Cortex of kidney (tissue), 1 donor: ENCODE measurements at places on chromosomes 4 and X.

DNA sequence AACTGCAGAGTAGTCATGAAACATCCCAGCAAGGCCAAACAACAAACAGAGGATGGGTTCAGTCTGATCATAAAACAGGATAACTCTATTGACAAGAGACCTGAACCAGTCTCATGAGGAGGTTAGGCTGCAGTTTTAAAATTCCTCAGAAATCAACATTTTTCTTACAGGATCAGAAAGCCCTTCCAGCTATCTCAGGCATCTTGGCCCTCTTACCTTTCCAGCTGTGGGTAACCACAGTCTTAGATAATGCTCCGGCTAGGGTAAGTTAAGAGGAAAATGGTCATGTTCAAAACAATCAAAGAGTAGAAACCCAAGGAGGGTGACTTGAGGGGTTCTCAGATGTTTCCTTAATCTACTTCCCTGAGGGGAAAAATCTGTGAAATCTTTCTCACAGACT lies 5.1 kb downstream of the CTSO start:
- no peak for DNase-seq

GRCh38 chrX:119999087-119999634 lies 55.6 kb upstream of the NKAP start:
- no peak for DNase-seq

- DNase-seq: no peak
Measured at GRCh38 chr4:52687696-52688095, 28.6 kb upstream of the USP46 start.

DNA sequence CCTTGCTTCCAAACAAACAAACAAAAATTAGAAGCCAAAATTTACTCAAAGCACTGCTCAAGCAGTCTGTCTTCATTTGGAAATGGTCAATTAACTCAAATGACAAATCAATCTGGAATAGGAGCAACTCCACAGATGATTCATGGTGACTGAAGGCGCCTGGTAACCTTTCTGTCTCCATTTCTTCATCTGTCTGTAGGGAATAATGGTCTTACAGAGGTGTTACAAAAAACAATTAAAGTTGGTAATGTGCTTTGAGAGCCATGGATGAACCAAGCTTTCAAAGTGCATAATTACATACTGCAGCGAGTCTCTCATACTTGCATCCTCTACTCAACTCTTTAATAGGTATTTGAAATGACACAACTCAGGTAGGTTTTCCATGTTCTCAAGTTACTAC lies 38.3 kb upstream of the STAG2 start:
- no peak for DNase-seq

DNA sequence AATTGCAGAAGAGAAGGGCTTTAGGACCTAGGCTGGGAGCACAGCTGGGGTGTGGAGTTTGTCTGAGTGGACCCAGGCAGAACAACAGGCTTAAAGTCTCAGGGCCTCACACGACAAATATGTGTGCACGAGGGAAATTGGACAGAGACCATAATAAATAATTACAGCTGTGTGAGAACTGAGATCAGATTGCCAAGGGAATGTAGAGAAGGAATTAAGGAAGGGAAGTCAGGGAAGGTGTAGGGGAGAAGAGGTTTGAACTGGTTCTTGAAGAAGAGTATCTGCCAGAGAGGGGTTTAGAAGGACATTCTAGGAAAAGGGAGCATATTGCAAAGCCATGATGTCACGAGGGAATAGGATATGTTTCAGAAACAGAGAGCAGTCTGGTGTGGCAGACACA lies 120.7 kb upstream of the TSPAN5 start:
- no peak for DNase-seq

DNA sequence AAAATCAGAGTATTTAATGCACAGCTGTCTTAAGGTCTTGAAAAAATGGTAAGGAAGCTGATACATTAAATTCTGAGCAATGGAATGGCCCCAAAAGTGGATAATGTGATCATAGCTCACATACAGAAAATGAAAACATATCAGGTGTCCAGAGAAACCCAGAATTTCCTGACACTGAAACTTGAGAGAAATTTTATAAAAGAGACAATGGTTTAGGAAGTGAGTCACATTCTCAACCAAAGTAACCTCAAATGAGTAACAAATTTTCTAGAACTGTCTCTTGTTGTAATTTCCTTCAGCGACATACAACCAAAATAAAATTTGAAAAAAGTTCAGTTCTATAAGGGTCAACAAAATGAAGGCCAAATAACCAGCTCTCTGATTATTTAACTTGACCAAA lies 37.4 kb upstream of the PACRGL start:
- no peak for DNase-seq

DNA sequence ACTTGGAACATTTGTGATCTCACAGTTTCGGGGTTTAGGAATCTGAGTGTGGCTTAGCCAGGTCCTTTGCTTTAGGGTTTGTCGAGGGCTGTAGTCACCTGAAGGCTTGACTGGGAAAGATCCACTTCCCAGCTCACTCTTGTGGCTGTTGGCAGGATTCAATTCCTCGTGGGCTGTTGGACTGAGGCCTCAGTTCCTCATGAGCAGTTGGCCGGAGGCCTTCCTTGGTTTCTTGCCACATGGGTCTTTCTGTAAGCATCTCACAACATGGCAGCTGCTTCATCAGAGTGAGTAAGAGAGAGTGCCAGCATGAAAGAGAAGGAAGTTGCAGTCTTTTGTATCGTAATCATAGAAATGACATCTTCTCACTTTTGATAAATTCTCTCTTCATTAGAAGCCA lies 11.1 kb downstream of the TXLNG start:
- DNase-seq: no peak

- DNase-seq: no peak
Measured at GRCh38 chr4:41802590-41802989, 54.1 kb upstream of the PHOX2B start.

- DNase-seq: no peak
Measured at GRCh38 chr4:73901031-73901430, 31.8 kb downstream of the CXCL1 start.

GRCh38 chrX:70231666-70232065 lies 2.8 kb upstream of the AWAT1 start:
- DNase-seq: no peak

- no peak for DNase-seq
Measured at GRCh38 chr4:138185859-138186645, 56.1 kb downstream of the SLC7A11 start.

GRCh38 chrX:111650845-111651244 lies 30.1 kb upstream of the ALG13 start:
- no peak for DNase-seq

DNA sequence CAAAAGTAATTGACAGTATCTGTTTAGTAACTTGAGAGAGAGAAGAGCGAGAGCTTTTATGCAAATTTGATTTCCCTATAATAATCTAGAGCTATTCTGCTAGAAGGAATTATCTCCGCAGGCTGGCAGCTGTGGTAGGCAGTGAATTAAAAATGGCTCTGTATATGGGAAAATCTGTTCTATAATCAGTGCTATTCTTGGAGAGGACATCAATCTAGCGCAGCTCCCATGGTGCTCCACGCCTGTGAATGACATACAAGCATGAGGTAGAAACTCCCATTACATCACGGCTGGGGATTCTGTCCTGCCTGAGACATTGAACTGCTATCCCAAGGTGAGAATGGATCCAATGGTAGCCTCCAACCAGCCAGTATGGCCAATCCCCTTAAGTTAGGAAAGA lies 179.0 kb downstream of the DHX15 start:
- DNase-seq: no peak

GRCh38 chr4:183842129-183842528 lies 63.0 kb upstream of the STOX2 start:
- no peak for DNase-seq

- no peak for DNase-seq
Measured at GRCh38 chrX:110132450-110133114, 129.7 kb downstream of the TMEM164 start.

DNA sequence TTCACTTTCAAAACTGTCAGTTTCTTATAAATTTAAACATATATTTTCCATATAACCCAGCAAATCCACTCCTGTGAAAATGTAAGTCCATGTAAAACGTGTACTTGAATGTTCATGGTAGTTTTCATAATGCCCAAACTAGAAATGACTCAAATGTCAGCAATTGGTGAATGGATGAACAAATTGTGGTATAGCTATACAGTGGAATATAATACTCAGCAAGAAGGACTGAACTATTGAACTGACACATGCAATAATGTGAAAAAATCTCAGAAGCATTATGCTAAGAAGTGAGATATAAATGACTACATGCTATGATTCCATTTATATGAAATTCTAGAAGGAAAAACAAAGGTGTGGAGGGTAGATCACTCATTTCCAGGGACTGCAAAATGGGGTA lies 52.2 kb downstream of the USP53 start:
- DNase-seq: no peak

DNA sequence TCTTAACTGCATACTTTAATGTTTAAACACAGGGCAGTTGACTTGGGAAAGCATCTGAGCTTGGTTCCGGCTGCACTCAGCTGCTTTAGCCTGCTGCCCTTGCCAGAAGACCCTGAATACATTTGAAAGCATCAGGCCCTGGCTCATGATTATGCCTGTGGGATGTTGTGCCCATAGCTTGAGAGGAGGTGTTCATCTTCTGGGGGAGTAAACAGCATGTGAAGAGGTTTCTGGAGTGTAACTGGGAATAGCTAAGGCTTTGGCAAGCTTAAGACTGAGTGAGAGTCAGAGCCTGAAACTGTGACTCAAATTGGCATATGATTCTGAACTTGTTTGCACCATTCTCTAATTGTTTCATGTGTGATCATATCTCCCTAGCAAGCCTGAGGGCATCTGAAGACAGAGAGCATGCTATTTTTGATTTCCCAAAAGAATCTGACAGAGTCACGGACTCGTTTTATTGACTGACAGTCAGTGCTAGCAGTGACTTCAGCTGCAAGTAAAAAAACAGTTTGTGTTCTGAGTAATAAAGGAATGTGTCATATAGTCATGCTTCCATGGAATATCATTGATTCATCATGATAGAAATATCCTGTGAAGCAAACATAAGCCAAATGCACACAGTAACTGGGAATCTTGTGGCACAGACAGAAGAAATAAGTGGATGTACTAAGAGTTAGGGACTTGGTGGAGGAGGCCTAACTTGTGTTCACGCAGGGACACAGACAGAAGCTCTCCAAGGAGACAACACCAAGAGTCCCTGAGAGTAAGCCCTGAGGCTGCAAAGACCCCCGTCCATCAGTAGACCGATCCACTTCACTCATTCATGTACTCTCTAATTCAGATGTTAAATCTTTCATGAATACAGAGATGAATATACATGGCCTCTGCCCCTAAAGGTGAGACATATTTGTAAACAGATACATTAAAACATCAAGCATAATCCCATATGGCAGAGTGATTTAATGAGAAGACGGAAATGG lies 100.7 kb downstream of the SYNPO2 start:
- no peak for DNase-seq

DNA sequence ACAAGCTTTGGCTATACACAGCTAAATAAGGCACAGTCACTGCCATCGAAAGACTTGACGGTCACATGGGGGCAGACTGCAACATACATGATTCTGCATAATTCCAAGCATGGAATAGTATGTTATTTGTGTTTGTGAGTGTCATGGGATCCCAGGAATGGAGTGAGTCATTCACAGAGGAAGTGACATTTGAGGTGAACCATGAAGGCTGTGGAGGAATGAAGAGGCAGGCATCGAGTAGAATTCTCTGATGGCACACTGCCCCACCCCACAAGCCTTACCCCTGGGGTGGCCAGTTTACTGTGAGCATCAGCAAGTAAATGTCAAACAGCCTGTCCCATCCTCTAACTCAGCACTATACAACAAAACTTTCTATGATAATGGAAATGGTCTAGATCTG lies 619.7 kb downstream of the MID1IP1 start:
- no peak for DNase-seq

DNA sequence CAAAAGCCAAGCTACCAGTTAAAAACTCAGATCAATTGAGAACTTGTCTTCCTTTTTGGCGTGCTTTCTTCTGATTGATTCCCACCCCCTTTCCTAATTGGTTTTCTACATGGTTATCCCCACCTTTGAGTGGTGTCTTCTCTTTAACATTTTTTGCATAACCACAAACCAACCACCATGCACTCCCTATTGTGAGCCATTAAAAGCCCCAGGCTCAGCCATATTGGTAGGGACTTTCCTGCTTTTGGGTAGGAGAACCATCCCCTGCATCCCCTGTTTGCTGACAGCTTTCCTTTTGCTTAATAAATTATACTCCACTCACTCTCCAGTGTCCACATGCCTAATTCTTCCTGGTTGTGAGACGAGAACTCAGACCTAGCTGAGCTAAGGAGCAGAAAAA lies 1651.4 kb upstream of the IGFBP7 start:
- DNase-seq: no peak

DNA sequence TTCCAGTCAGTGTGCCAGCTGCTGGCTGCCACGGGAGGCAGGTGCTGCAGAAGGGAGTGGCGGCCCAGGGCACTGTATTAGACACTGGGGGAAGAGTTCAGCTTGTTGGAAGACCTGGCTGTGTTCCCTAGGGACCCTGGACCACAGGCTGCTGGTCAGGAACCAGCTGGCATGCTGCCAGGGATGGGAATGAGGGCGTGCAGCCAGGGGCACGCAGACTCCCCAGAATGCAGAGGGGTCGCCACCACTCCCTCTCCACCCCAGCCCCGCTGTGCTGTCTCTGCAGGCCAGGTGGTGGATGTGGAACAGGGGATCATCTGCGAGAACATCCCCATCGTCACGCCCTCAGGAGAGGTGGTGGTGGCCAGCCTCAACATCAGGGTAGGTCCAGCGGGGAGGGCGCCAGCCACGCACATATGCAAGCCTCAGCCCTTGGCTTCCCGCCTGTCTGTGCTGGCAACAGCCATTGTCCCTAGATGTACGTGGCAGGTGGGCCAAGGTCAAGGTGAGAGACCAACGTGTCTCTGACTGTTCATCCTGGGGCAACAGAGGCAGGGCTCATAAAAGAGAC lies 12.3 kb downstream of the ABCD1 start:
- no peak for DNase-seq

DNA sequence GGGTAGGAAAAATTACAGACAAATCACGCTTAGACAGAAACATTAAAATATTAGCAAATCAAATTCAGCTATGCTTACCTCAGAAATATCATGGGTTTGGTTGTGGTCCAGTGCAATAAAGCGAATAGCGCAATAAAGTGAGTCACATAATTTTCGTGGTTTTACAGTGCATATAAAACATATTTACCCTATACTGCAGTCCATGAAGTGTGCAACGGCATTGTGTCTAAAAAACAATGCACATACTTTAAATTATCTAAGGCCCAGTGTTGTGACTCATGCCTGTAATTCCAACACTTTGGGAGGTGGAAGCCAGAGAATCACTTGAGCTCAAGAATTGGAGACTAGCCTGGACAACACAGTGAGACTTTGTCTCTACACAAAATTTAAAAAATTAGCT lies 195.7 kb upstream of the IL1RAPL1 start:
- no peak for DNase-seq

DNA sequence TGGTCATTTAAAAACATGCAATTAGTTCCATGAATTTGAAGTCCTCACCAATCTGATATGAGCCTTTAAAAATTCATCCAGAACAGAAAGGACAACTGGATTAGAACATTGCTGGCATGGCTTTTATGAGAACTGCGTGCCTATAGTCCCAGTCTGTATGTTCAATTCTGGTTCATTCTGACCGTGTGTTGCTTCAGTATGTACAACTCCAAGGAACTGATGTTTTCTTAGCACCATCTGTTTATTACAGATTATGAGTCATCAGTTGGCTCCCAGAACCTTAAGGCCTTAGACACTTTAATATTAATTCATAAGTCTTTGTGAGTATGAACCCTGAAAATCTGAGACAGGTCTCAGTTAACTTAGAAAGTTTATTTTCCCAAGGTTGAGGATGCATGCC lies 115.0 kb downstream of the CEP44 start:
- DNase-seq: no peak

- DNase-seq: no peak
Measured at GRCh38 chrX:63818156-63818555, 33.1 kb upstream of the ARHGEF9 start.
